NCI-H187 (cell line): ENCODE measurements at places on chromosomes 3 and 15.

DNA sequence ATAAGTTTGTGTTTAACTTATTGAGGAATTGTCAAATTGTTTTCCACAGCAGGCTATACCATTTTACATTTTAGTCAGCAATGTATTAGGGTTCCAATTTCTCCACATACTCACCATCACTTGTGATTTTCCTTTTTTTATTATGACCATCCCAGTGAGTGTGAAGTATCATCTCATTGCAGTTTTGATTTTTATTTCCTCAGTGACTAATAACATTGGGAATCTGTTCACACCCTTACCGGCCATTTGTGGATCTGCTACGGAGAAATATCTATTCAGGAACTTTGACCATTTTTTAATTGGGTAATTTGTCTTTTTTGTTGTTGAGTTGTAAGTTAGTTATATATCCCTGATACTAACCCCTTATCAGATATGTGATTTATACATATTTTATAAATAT is 54.8 kb upstream of the LMCD1 start:
- no peak for DNase-seq

DNA sequence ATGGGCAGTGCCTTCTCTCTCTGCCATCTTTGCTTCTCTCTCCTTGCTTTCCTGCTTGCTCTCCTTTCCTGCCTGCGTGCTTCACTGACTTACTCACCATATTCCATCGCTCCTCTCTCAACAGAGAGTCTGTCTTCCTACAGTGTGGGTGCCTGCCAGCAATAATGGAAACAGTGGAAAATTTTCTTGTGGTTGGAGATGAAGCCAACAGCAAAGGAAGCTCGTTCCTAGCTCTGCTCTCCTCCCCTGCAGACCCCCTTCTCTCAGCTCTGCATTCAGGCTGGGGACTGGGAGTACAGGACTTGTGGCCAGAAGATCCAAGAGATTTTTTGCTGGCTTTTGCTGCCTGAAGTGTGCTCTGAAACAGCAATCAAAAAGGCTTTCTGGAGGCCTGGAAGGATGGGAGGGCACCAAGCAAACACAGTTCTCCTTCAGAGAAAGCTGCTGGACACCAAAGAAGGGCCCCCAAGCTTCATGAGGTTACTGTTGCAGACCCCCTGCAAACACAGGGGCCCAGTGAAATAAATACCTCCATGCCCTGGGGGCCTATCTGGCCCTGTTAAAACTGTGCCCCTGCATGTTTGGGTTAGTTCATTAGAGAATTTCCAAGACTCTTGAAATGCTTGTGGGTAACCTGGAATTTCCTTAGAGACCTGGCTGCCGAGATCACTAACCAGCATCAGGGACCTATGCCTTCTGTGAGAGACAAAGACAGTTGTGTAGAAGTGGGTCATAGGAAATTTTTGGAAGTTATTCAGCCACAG is 149.9 kb upstream of the RASGRP1 start:
- DNase-seq, result no peak

DNA sequence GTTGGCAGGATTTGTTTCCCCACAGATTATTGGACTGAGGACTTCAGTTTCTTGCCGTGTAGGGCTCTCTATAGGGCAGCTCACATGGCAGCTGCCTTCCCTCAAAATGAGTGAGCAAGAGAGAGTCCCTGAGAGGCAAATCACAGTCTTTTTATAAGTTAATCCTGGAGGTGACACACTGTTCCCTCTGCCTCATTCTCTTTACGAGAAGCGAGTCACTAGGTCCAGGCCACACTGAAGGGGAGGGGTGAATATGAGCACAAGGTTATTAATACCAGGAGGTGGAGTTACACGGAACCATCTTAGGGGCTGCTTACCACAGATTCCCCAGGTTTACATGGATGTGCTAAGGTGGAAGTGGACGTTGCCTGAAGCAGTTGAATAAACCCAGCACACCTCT is 77.0 kb downstream of the LPP start:
- no peak for DNase-seq

- no peak for DNase-seq
These were observed 15.8 kb downstream of the ARIH2 start for GRCh38 chr3:48934333-48934991.

- no peak for DNase-seq
These were observed 116.5 kb downstream of the NEK10 start for GRCh38 chr3:27252646-27253045.

GRCh38 chr3:178295292-178295912 is 240.8 kb upstream of the KCNMB2 start:
- DNase-seq, result no peak

- no peak for DNase-seq
These were observed 1.4 kb downstream of the ARL14 start for GRCh38 chr3:160678292-160678842.

DNA sequence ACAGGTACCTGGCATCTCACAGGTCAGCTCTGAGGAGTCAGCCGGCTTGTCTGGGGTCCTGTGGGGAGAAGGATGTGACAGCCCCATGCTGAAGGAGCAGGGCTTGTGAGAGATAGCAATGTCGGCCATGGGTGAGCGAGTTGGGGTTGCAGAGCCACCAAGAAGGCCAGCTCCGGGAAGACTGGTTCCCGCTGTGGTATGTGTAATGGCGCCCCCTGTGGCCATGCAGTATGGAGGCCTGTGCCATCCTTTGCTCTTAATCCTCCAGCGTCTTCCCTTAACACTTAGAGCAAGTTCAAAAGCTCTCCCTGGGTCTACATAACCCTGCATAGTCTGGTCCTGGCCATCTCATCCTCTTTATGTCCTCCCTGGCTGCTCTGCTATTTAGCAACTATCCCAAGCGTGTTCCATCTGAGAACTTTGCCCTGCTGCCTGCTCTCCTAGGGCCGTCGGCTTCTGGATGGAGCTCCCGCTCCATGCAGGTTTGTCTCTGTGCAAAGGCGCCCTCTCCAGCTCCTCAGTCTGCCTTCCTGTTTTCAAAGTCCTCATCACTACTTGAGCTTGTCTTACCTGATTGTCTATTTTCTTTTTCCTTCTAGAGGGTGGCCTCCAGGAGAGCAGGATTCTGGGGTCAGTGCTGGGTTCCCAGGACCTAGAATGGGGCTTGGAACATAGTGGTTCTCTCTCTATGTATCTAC is 40.8 kb upstream of the IQCF6 start:
- no peak for DNase-seq

DNA sequence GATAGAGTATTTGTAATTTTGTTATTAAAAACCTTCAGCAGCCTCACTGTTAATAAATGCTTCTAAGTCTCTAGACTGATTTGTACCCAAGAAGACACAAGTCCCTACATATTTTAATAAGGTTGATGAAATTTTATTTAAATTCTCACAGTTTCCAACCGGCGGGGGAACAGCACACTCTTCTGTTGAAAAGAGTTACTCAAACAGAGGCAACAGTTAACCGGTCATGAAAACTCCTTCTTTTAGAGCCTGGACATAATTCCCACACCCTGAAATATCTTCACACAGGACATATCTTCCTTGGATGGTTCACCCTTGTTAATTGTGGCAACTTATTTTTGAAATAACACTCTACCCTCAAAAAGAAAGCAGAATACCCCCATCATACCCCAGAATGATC is 278.8 kb downstream of the FOXP1 start:
- no peak for DNase-seq

DNA sequence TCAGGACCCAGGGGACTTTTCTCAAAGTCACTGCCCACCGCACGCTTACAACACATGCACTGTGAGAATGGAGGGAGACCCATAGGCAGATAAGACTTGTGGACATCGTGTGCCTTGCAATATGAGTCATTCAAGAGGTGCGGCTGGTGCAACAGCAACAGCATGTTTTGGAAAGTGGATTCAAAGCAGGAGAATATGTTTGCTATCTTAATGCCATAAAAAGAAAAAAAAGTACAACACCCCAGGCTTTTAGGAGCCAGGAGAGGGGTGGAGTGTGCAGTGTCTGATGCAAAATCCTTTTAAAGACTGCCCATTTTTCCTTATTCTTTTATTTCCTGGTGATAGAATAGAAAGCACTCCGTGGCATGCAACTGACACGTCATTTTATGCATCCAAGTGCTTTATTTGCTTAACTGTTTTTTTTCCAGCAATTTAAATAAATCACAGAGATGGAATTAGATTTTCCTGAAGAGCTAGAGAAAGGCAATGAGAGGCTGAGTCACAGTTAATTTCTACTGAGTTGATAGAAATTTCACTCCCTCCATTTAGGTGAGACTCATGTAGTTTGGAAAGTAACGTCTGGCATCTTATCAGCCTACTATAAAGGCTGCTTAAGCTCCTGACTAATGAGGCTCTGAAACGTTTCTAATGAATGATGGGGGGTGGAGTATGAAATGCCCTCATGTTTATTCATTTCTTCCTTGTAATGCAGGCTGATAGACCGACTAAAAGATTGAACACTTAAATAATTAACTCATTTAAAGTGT is 96.4 kb downstream of the NSUN3 start:
- no peak for DNase-seq

DNA sequence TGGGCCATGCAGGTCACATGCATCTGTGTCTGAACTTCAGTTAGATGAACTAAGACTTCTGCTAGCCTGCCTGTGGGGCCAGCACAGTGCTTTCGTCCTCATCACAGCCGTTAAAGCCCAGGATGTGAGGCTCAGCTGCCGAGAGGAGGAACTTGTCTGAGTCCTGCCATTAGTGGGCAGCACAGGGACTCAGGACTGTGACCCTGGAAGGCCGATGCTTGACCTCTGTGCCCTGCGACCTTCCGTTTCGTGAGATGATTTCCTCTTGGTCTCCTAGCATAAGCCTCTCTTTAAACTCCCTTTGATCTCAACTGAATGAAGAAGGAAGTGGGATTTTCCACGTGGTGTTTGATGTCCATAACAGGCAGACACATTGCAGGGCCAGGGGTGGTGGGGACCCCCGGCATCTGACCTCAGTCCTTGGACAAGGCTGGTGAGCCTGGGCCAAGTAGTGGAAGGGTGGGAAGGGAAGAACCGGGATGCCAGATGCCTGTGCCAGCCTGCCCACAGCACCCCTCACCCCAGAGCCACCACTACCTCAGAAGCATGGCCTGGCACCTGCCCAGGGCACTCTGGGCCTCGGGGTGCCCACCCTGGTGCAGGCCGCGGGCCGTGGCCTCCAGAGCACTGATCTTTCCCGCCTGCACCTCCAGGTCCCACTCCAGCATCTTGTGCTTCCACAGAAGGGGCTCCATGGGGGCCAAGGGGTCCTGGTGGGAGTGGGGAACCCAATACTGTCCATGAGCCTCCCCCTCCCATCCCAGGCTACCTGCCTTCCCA is 21.6 kb downstream of the PLA2G4B start:
- DNase-seq, result no peak
